ENCODE measurements at places on chromosomes 16 and 17.

DNA sequence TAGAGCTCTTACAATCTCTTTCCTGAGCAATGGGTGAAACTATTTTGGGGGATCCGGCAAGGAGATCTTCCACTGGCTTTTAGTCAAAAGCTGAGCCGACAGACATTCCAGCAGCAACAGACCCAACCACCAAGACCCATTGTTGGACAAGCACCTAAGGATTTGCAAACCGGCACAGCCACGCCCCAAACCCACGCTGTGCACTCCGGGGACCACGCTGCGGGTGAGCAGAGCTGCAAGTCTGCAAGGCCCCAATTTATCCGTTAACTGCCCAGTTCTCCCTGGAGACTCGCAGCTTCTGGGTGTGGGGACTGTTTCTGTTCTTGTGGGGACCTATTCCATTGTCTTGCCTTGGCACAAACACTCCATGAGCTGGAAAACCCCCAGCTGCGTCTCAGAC lies 45.9 kb downstream of the C16orf95 start:
- no peak for DNase-seq

GRCh38 chr17:9370467-9370866 lies 205.2 kb downstream of the STX8 start:
- no peak for DNase-seq

DNA sequence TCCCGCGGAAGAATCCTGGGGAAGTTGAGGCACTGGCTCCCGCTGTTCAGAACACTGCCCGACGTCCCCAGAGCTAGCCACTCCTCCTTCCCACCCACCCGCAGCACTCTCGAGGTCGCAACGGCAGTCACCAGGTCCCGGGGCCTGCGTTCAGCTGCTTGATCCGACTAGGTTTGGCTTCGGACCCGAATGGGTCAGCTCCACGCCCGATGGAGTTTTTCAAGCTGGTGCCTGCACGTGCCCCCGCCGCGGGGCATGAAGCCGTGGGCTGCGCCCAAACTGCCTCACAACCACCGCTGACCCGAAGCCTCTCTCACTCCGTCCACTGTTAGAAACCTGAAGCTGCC lies 12.4 kb upstream of the ODF4 start:
- DNase-seq: no peak

GRCh38 chr16:68790130-68790761 lies 53.1 kb upstream of the TANGO6 start:
- DNase-seq: no peak

- peak; percentile 8 for DNase-seq
These were observed 629 bp downstream of the GEMIN4 start for GRCh38 chr17:751269-752001.

GRCh38 chr17:64148017-64148631 lies 18.2 kb upstream of the ERN1 start:
- no peak for DNase-seq

GRCh38 chr17:3602499-3602898 lies 6.7 kb downstream of the TRPV1 start:
- no peak for DNase-seq

DNA sequence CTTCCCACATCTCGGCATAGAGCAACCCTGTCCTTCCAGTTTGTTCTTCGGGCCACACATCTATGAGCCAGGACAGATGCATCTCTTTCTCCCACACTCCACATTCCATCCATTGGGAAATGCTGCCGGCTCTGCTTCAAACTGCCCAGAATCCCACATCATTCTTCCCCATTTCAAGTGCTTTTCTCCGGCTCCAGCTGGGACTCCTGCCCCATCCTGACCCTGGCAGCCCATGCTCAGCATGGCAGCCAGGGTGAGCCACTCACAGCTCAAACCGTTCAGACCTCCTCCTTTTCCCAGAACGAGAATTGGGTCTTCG lies 132.8 kb upstream of the SDK2 start:
- DNase-seq: no peak

DNA sequence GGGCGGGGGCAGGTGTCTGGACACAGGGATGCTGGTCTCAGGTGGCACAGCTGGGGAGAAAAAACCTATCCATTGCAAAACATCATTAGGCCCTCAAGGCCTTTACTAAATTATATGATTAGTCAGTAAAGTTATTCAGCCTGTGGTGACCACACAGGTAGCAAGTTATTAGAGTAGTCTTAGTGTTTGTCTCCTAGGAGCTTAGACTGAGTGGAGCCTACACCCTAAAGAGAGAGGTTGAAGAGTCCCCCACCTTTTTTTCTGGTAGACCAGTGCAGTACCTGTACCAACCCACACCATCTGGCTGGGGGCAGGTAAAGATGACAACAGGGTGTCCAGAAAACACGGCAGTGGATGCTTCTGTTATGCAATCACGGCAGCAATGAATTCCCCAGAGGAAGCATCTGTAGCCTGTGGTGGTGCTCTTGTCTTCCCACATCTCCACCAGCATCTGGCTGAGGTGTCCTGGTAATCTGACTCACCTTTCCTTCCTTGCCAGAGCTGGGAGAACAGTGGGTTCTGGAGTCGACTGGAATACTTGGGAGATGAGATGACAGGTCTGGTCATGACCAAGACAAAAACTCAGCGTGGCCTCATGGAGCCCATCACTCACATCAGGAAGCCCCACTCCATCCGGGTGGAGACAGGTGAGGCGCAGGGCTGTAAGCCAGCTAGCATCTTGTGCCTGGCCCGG lies 11.0 kb downstream of the MYCBPAP start:
- DNase-seq: no peak

- DNase-seq: no peak
These were observed 48.4 kb downstream of the TOX3 start for GRCh38 chr16:52498328-52499059.

- no peak for DNase-seq
These were observed 16.2 kb downstream of the PSMD3 start for GRCh38 chr17:39996800-39997199.

- no peak for DNase-seq
These were observed 6.8 kb upstream of the CCL3L1 start for GRCh38 chr17:36203335-36203734.

DNA sequence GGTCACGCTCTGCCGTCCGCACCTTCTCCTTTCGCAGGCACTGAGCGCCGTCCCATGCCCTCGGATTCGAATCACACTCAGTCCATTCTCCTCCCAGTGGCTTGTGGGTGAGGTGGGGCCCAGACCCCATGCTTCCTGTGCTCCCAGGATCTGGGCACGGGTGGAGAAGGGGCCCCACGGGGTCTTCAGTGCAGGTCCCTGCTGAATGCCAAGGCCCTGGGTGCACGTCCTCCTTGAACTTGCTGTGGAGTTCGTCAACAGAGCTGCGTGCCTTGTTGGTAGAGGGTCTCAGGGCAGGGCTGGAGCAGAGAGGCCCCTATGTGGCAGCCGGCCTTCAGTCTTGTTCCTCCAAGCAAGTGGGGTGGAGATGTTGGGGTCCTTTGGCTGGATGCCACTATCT lies 7.3 kb upstream of the MC1R start:
- DNase-seq: no peak

DNA sequence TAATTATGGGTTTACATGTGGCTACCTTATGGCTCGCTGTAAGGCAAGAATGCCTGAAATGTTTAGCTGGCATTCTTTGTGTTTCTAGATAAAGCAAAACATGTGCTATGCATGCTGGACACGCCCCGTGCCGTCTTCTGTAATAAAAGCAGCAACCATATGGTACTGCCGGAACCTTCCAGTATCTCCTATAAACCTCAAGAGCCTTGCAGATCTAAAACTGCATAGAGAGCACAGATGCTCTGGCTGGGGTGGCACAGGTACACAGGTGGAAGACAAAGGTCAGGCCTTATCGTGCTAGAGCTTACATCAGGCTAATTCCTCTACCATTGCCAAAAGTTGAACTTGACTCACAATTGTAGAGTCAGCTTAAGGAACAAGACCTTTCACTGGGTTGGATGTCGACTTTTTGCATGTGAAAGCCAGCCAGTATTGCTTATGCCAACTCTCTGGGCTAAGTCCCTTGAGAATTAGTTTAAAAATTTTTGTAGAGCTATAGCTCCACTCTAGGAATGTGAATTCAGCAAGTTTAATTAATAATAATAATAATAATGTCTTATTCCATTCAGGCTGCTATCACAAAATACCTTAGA lies 187.4 kb upstream of the CACNG5 start:
- DNase-seq: no peak

- DNase-seq: no peak
These were observed 20.7 kb upstream of the BCAR1 start for GRCh38 chr16:75272097-75272551.

GRCh38 chr17:27602721-27603420 lies 28.1 kb upstream of the LGALS9 start:
- DNase-seq: peak; percentile 50

DNA sequence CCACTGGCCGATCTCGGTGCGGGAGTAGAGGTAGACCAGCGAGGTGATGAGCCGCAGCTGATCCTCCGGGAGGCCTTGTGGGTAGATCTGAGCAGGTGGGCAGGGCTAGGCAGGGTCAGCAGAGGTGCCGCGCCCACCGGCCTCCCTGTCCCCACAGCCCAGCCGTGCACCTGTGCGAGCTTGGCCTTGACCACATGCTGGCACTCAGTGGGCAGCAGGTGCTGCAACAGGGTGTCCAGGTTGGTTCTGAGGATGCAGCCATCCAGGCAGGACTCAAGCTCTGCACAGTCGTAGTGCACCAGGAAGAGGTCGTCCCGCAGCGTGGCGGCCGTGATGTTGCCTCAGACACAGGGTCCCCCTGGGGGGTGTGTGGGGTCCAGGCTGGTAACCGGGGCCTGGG lies 12.4 kb downstream of the MSLN start:
- no peak for DNase-seq

- no peak for DNase-seq
These were observed 24.5 kb upstream of the HYDIN start for GRCh38 chr16:71254832-71255525.

DNA sequence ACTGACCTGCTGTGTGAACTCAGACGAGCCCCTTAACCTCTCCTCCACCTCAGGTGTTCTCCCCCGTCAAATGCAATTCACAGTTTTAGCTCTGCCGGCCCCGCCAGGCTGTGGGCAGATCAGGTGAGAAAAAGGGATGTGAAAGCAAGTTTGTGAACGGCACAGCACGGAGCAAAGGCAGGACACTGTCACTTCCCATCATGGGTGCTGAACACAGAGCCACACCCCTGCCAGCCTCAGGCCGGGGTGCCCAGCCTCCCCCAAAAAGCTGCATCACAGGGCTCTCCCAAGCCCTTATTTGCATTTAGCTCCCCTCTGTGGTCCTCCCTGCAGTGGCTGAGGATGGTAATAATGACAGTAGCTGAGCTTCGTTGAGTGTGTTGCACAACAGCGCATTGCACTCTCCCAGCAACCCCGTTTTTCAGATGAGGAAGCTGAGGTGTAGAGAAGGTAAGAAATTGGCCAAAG lies 88.8 kb upstream of the TNRC6C start:
- DNase-seq: no peak

GRCh38 chr16:1152123-1152638 lies 725 bp upstream of the CACNA1H start:
- DNase-seq: no peak

- no peak for DNase-seq
These were observed 799.0 kb downstream of the KCNJ2 start for GRCh38 chr17:70968302-70968701.

- no peak for DNase-seq
These were observed 5.6 kb upstream of the STX1B start for GRCh38 chr16:31016018-31016417.

- DNase-seq: peak; percentile 34
These were observed 49.6 kb downstream of the ANKFY1 start for GRCh38 chr17:4214157-4214556.

GRCh38 chr17:17872547-17873345 lies 36.0 kb upstream of the SREBF1 start:
- DNase-seq: no peak

DNA sequence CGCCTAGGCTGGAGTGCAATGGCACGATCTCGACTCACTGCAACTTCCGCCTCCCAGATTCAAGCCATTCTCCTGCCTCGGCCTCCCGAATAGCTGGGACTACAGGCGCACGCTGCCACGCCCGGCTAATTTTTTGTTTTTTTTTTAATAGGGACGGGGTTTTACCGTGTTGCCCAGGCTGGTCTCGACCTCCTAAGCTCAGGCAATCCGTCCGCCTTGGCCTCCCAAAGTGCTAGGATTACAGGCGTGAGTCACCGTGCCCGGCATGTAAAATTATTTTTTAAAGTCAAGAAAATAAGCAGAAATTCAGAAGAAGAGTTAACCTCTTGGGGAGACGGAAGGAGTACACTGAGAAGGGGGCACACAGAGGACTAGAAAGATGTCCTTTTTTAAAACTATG lies 27.5 kb downstream of the CDYL2 start:
- no peak for DNase-seq

DNA sequence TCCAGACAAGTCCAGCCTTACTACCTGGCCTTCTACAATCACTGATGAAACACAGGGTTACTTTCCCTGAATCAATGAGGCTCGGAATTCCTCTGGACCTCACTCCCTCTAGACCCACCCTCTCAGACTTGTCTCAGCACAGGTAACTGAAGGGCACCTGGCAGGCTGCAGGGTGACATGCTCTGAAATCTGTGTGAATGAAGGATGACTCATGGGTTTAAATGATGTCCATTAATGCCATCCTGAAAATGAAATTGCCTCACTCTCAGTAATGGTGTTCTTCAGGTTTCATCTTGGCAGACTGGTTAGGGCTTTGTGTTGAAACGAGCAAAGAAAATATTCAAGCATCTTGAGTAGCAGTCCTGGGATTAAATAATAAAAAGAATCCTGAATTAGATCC lies 134.4 kb downstream of the MAF start:
- DNase-seq: no peak

- DNase-seq: no peak
These were observed 428.7 kb downstream of the CNTNAP4 start for GRCh38 chr16:76705892-76706291.

- no peak for DNase-seq
These were observed 8.8 kb downstream of the QPRT start for GRCh38 chr16:29687755-29688154.

- DNase-seq: no peak
These were observed 5.4 kb upstream of the KPNB1 start for GRCh38 chr17:47644324-47644723.

DNA sequence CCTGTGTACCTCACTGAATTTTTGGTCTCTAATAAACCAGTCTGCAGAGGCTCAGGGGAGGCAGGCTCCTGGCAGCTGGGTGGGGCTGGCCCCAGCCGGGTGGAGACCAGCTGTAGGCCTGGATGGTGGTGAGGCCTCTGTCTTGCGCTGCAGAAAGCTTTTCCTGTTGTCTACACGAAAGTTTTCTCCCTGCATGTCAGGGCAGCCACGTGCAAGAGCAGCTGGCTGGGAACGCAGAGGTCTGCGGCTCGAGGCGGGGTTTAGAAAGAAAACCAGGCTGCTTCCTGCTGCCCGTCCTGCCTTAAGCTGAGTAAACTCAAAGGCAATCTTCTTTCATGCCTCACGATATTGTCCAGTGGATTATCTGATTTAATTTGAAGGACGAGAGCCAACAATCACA lies 2.4 kb downstream of the SERPINF1 start:
- DNase-seq: no peak

GRCh38 chr16:31000671-31001382 lies 9.6 kb downstream of the STX1B start:
- no peak for DNase-seq

- no peak for DNase-seq
These were observed 217.9 kb upstream of the CIBAR2 start for GRCh38 chr16:85330006-85330693.
